ENCODE measurements at places on chromosomes 5 and 9.

GRCh38 chr9:123617286-123617685, 261.3 kb downstream of the CRB2 start:
- no peak for DNase-seq

- no peak for DNase-seq
Measured at GRCh38 chr5:66828046-66828547, 231.9 kb downstream of the MAST4 start.

DNA sequence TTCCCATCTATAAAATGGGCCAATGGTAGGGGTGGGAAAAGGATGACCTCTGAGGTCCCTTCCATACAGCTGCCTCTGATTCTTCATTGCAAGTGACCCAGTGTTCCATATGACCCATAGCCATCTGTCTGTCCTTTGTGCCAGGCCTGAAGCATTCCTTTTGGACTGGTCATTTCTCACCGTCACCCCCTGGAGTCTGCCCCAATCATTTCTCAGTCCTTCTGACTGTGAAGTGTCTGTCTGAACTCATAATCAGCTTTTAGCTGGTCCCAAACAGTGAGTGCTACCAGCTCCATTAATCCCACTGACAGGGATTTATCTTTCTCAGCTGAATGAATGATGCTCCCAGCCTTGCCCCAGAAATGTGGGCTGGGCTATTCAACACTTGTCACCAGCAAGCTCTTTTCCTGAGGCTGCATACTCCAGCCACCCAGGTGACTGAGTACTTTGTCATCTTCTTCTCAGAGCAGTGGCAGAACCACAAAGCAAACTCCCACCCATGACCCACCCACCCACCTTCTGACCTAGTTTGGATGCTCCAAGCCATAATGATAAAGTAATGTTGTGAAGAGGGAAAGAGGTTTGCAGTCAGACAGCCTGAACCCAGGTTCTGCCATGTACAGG, 37.4 kb downstream of the KCNIP1 start:
- no peak for DNase-seq

GRCh38 chr5:131495536-131496399, 139.3 kb downstream of the RAPGEF6 start:
- no peak for DNase-seq

DNA sequence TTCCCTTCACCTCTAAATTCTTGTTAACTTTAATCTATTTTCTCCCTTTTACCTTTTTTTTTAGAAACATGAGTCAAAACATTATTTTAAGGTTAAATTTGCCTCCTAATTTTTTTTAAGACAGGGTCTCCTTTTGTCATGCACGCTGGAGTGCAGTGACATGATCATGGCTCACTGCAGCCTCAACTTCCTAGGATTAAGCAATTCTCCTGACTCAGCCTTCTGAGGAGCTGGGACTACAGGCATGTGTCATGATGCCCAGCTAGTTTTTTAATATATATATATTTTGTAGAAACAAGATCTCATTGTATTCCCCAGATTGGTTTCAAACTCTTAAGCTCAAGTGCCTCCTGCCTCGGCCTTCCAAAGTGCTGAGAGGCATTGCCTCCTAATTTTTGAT, 424.7 kb upstream of the FAM174A start:
- no peak for DNase-seq

DNA sequence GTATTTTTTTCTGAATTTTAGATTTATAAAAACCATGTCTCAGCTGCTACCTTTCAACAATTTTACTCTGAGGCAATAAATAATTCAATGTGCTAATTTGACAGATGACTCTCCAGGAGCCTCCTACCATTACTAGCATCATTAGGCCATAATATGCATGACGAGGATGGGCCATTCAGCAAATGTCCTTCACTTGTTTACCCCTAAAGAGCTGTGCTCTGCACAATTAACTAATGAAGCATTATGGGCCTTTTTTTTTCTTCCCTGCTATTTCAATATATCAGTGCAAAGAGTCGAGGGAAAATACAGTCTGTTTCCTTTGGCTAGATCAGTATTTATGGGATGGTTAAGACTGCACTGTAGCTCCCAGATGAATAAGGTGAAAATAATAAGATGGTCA, 627.2 kb downstream of the ISL1 start:
- peak; percentile 78 for DNase-seq

DNA sequence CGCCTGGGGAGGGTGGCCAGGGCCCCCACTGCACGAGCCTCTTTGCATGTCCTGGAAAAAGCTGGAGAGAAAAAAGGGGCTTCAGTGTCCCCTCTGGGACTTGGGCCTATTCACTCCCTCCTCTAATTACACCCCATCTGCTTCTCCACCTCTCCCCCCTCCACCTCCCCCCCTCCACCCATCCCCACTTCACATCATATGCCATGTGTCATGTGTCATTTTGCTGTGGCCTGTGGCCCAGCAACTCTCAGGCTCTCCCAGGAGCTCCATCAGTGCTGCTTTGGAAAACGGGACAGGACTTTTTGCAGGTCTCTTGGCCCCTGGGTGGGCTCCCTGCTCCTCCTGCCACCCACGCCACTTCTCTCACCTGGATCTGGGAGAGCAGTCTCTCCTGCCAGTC, 68.7 kb downstream of the NTNG2 start:
- DNase-seq = no peak

DNA sequence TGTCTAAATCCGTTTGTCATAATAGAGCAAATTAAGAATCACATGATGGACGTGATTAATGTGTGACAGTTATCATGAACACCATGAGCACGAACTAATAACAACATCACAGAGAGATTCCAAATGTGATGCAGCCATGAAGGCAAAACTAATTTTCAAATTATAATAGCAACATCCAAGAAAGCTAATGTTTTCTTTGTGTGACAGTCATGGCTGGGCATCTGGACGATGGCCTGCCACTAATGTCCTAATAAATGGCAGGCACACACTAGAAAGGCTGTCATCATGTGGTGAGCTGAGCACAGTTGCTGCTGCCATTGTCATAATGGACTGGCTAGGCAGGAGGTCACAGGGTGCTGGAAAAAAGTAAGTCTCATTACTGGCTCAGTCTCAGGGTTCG, 280.0 kb upstream of the EFNA5 start:
- no peak for DNase-seq

DNA sequence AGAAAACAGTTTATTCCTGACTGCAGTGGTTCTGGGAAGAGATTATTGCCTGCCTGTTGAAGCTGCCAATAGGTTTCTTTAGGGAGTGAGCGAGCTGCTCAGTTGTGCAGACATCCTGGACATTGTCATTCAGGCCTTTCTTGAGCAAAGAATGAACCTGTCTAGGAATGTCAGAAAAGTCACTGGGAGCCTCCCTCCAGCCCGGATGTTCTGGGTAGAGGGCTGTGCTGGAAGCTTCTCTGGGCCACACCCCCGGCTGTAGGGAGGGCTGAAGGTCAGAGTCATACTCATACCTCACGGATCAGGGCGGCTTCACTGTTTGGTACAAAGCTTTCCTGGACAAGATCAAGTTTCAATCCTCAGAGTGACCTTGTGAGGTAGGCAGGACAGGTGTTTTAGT, 33.4 kb upstream of the TBC1D2 start:
- no peak for DNase-seq

GRCh38 chr5:106481374-106481773, 1189.4 kb downstream of the EFNA5 start:
- no peak for DNase-seq

GRCh38 chr5:34959323-34959722, 30.0 kb downstream of the DNAJC21 start:
- no peak for DNase-seq

DNA sequence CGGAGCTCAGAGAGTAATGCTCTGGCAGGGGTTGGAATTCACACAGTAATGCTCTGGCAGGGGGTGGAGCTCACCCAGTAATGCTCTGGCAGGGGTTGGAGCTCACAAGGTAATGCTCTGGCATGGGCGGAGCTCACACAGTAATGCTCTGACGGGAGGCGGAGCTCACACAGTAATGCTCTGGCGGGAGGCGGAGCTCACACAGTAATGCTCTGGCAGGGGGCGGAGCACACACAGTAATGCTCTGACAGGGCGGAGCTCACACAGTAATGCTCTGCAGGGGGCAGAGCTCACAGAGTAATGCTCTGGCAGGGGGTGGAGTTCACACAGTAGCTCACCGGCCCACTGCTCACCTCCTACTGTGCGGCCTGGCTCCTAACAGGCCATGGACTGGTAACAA, 47.2 kb upstream of the LPCAT1 start:
- DNase-seq = no peak

DNA sequence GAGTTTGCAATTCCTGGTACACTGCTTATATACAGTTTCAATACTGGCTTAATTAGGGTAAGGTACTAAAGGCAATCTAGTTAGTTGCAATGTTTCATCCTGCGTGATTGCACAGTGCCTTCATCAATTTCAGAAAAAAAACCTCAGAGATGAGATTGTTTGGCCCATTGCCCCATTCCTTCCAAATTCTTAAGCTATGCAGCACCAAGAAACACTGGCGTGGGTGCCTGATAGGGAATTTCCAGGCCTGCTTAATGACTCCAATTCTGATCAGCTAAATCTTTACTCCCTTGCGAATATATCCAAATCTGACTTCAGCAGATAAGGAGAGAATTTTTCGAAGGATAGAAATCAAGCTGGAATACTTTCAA, 35.9 kb upstream of the GAS1 start:
- DNase-seq = no peak

- no peak for DNase-seq
Measured at GRCh38 chr9:35059438-35059837, 13.0 kb downstream of the VCP start.

- DNase-seq = no peak
Measured at GRCh38 chr5:95825495-95825894, 3.0 kb upstream of the GLRX start.

DNA sequence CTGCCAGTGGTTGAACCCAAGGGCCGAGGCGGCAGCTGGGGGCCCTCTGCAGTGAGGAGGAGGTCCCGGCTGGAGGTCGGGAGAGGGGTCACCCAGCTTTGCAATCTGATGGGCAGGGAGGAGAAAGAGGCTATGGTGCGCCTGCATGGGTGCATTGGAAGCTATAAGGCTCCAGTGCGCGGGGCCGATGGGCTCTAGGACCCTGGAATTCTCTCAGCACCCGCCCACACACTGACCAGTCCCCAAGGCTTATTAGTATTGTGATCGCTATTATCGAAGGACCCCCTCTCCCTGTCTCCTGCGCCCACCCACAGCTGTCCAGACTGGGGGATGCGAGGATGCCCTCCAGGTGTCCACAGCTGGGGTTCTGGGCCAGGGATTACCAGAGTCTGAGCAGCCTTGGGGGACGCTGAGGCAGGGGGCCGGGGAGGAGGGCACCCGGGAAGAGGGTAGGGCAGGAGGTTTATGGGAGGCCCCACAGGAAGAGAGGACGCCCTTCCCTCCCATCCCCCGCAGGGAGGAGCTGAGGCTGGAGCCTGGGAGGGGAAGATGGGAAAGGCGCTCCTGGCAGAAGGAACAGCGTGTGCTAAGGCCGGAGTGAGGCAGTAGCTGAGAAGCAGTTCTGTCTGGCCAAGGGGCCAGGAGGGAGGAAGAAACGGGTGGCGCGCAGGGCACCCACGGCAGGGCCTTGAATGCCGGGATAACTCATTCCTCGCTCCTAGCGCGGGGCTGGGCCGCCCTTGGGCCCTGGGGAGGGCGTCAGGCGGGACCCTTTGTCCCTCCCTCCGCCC, 24.2 kb downstream of the C9orf50 start:
- no peak for DNase-seq

- no peak for DNase-seq
Measured at GRCh38 chr5:177477701-177478477, 4.5 kb upstream of the DBN1 start.

DNA sequence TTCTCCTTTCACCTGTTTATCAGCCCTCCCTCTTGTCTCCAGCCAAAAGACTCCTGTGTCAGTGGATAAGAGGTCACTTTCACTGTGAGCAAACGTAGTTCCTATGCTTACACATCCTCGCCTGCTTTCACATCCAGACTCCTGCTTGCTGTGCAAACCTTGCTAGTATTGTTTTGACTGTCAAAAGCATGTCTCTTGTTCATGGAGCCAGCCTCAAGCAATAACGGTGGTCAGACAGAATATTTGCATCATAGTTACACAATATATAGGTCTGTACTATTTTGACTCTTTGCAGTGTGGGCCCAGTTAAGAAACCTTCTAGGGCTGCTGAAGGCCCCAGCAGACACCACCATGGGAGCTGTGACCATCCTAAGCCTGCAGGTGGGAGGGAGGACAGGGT, 420.0 kb downstream of the SEMA5A start:
- DNase-seq = no peak

DNA sequence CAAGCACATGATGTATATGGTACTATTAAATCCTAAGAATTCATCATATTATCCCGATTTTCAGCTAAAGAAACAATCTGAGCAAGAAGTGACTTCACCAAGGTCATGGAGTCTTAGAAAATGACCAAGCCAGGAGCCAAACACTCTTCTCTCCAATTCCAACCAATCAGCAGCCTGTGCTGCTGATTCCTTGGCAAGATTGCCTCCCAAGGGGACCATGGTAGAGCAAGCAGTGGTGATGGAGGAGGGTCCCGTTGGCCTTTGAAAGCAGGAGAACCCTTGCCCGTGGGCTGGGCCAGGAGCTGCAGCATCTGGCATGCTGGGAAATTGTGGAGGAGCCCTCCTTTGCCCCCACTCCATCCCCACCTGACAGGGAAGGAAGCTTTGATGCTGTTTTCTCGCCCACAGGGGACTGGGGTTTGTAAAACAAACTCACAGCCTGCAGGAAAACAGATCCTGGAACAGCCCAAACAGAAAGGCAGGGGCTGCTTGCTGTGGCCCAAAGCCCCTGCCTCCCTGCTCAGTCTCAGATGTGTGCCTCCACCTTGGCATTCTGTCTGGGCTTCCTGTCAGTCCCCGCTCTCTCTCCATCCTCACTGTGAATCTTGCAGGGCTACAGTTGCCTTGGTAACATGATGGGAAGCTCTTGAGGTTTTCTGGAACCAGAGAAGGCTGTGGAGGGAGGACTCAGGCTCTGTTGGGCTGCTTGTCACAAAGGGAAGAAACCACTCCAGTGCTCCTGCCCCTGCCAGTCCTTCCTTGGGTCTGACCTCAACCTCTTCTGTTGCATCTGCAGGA, 70.8 kb upstream of the HSPA9 start:
- no peak for DNase-seq

DNA sequence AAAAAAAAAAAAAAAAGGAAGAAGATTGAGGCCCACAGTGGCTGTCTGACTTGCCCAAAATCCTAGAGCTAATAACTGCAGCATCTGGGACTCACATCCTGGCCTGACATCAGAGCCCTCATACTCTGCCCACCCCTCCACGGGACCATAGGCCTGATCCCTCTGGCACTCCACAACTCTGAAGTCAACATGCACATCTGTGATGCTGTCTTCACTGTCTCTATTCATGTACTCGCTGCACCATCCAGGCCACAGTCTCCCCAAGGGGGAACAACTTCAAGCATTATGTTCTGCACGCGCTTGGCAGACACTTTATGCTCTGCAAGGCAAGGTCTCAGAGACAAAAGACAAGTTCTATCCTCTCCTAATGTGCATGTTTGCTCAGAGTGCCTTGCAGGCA, 158.2 kb downstream of the SPOCK1 start:
- DNase-seq = no peak
